AG04449 (cell line): ENCODE measurements at places on chromosomes 11 and 22.
A peak's percentile ranks its signal among the peaks of the same experiment; 100 is the strongest.

DNA sequence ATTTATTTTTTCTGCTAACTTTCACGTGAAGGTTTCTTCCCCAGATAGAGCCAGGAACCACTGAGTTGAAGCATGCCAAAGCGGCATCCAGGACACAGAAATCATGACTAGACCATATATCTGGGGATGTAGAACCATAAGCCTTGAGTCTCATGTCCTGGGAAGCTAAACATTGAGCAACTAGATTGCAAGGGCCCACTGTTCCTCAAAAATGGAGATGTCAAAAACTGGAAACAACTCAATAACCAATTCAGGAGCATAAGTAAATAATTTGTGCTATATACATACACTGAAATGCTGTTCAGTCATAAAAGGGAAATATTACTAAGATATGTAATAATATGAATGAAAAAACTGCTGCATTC lies 29.0 kb upstream of the CARD16 start:
- no peak for DNase-seq

- DNase-seq: no peak
Observed at GRCh38 chr22:44337678-44338004, 24.9 kb upstream of the SHISAL1 start.

- no peak for DNase-seq
Observed at GRCh38 chr11:92137747-92138146, 86.9 kb upstream of the FAT3 start.

DNA sequence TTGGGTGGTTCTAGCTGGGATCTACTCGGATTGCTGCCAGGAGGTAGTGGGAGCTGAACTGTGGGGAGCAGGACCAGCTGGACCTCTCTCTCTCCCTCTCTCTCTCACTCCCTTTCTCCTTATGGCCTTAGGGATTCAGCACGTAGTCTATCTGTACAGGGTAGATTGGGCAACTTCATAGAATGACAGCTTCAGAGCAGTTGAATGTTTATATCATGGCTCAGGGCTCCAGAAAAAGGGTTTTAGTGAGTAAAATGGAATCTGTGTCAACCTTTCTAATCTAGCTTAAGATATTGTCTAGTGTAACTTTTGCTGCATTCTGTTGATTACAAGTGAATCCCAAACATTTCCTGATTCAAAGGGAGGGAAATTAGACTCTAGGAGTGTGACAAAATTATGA lies 127.7 kb upstream of the PDGFD start:
- DNase-seq: no peak

DNA sequence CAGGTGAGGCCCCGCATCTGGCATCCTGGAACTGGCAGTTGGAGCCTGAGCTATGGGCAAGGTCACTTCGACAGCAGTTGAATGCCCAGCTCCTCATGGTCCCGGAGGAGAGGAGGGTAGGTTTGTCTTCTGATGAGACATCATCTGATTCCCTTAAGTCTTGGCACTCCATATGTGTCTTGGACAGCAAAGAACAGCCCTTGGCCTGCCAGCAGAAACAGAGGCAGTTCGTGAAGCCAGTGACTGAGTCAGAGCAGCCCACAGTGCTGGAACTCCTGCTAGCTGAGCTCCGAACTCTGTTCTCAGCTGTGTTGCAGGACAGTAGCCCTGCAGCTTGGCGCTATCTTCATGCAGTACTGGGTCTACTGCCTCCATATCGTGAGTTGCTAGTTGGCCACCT lies 1.0 kb downstream of the DNHD1 start:
- peak; percentile 7 for DNase-seq

DNA sequence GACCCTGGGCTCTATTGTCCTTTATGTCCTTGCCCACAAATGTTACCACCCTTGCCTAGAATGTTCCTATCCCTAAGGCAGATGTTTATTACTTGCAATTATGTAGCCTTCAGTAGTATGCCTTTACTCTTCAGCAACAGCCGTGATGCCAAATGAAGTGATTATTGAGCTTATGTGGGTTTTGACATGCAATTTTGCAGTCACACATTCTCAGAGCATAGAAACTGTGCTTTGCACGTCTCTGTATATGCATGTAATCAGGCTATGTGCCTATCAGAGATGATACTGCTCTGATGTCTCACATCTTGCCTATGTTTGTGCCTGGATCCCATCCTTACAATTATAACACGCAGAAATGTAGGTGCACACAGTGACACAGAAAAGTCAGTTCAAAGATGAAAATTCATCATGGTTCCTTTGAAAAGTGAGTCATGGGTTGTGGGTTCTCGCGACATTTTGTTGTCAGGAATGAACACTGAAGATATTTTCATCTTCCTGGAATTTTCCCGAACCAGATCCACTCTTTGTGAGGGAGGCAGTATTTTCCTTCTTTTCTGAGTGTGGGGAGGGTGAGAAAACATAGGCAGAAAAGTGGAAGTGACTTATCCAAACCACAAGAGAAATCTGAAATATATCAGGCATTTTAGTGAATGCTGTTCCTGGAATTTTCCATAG lies 81.1 kb downstream of the BMAL1 start:
- DNase-seq: no peak

DNA sequence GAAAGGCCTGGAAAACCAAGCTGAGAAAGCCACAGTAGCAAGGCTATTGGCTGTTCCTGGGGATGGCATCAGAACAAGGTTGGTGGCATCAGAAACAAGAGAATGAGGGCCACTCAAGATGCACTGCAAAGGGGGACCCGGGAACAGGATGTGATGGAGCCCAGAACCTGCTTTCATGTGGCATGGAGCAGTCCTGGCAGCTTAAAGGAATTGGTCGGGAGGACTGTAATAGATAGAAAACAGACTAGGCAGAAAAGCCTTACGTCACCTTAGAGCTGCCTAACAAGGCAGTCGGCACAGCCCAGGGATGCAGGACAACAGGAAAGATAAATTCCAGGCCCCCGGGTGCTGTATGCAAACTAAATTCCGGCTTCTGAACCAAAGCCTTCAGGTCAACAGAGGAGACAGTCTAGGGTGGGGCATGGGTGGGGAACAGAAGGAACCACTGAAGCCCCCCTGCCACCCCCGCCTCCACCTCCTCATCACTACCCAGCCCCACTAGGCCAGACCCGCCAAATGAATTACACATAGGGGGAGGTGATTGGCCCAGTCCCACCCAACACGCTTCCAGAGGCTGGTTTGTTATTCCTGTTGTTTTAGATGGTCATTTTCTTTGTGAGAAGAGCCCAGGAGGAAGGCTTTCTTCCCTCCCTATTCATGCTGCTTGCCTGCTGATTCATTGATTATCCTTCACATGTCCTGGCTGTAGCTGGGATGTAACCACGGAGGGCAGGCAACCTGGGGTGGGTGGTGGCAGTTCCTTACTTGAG lies 25.7 kb upstream of the LRRC55 start:
- no peak for DNase-seq

- DNase-seq: peak; percentile 16
Observed at GRCh38 chr22:42261296-42261695, 9.2 kb downstream of the TCF20 start.

DNA sequence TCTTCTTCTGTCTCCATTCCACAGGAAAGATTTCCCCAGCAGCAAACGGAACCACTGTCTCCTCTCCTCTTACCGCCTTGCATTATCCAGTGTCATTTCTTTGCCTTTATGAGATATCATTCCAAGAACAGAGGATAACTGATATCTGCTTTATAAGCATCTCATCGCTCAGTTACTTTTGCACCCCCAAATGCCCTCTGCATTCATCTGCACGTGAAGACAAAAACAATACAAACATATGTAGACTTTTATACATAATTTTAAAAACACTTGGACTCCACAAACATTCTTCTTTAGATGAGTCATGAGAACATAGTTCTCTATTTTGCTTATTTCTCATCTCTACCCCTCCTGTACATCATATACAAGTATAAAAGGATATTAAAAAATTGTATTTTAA lies 512 bp upstream of the OR51T1 start:
- DNase-seq: no peak

GRCh38 chr11:68658661-68659060 lies 25.7 kb upstream of the GAL start:
- DNase-seq: no peak

- DNase-seq: no peak
Observed at GRCh38 chr11:68503251-68503687, 42.7 kb downstream of the PPP6R3 start.

DNA sequence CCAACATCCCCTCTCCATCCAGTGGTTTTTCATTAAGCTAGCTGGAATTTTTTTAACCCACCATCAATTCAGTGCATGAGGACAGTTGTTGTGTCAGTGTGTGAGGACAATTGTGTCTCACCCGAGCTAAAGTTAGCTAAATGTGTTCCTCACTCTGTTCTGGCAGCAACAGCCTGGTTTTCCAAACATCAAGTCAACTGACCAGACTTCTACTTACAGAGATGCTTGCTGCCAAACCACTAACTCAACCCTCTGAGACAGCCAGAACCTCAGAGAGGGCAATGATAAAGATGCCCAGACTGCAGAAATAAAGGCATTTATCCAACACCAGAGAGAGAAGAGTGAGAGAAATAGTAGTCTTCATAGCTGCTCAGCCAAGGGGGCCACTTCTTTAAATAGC lies 6.7 kb downstream of the PAMR1 start:
- DNase-seq: no peak

- DNase-seq: no peak
Observed at GRCh38 chr22:50376085-50376651, 33.0 kb downstream of the PPP6R2 start.

DNA sequence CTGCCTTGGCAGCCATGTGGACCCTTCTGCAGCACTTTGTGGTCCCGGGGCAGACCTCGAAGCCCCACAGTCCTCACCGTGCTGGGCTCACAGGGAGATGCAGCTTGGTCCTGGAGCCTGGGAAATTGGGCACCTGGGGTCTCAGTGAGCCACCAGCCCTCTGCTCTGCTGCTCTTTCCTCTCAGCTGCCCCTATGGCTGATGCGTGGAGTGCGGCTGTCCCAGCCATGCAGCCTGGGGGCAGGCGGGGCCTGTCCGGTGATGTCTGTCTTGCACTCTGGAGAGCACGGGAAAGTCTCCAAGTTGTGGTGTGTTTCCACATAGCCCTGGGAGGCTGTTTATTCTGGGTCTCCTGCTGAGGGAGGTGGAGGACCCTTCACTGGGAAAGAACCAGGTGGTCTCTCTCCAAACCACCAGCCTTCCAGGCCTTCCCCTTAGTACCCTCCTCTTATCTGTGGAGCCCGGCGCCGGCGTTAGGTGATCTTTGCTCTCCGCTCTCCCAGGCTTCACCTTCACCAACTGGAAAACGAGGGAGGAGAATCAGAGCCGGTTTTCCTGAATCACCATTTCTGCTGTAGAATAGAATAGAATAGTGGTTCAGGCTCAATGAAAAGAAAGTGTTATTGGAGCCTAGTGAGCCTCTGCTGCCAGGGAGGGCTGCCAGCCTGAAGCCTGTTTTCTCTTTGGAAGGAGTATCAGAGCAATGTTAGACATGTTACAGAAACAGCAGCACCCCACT lies 41.2 kb upstream of the GRAMD4 start:
- no peak for DNase-seq

DNA sequence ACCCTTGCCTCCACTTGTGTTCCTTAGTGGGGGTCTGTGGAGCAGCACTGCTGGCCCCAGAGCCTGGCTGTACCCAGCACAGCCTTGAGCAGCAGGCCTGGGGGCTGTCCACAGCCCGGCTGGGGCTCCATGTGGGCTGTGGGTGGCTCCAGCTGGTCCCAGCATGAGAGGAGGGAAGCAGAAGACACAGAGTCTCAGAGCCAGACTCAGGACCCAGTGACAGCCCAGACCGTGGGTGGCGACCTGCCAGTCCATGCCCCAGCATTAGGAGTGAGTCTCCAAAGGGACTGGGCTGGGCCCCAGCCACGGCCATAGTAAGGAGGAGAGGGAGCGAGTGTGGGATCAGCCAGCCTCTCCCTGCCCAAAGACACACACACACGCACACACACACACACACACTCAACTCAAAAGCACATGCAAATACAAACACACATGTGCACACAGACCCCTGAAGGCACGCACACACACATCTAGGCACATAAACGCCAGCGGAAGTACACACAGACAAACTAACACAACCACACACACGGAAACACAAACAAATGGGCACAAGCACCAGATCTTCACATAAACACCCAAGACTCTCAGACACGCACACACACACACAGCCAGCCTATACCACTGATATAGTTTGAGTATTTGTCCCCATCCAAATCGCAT lies 16.7 kb upstream of the LRRC10B start:
- no peak for DNase-seq

DNA sequence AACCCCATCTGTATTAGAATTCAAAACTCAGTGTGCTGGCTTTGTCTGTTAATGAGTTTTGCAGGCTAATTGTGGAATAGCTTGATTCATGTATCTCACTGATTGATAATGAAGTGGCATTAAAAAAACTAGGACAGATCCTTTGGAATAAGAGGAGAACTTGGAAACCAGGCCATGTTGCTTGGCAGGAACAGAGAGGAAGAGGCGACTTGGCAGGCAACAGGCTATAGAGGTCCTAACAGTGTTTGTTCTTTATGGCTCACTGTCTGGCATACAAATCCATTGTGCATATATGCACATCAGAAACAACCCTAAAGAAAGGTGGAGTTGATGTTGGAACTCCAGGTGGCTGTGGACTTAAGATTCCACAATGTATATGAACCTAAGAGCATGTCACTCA lies 17.4 kb upstream of the OR9I1 start:
- DNase-seq: no peak

DNA sequence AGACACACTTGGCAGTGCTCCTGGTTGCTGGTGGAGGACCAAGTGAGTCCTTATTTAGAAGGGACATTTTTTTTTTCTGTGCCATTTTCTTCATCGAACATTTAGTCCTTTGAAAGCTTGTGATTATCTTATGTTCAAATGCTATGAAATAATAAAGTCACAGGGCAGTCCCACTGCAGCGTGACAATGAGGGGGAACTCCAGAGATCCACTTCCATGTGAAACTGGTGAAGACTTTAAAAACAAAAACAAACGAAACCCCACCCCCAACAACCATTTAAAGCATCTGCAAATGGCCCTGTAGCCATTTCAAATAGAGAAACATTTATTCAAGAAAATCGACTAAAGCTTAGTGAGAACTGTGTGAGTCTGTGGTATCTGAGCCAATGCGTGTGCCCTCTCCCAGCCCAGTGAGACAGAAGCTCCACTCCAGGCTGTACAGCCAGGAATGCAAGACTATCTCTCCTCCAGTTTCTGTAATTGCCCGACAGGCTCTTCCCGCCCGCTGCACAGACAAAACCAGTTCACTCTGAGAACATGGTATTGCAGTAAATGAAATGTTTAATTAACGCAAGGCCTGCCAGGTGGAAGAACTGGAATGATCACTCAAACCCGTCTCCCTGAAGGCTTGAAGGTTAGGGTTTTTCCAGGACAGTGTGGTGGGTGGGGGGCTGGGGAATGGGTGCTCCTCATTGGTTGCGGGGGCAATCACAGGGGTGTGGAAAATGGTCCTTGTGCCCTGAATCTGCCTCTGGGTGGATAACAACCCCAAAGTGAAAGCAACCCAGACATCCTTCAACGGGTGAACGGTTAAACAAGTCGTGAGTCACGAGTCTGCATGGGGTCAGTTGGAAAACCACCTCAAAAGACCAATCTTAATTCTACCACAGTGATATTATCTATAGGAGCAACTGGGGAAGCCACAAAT lies 8.4 kb downstream of the KRTAP5-6 start:
- DNase-seq: no peak
